Stimulated activated CD4-positive, alpha-beta T cell treated with anti-CD3 and anti-CD28 coated beads, TNF-alpha, amount 100 ng/mL, for 24 hours (primary cell): ENCODE measurements at places on chromosomes 13 and 19.

- DNase-seq: no peak
These were observed 2.0 kb upstream of the ZIC2 start for GRCh38 chr13:99979453-99980200.

GRCh38 chr13:79880818-79881217, 399.9 kb downstream of the NDFIP2 start:
- no peak for DNase-seq

DNA sequence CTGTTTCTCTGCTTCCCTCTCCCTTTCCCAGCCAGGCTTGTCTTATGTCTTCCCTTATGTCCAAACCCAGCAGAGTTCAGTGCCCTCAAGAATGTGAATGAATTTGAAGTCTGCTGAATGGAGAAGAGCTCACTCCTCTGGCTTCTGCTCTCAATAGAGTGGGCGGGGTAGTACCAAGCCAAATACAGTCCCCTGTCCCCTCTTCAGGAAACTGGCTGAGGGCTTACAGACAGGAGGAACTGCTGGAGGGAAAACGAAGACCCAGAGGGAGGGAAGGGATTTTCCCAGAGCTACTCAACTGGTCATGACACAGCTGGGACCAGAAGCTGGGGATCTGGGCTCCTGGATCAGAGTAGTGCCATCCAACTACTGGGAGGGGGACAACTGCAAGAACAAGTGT, 32.9 kb upstream of the POU2F2 start:
- DNase-seq: no peak

DNA sequence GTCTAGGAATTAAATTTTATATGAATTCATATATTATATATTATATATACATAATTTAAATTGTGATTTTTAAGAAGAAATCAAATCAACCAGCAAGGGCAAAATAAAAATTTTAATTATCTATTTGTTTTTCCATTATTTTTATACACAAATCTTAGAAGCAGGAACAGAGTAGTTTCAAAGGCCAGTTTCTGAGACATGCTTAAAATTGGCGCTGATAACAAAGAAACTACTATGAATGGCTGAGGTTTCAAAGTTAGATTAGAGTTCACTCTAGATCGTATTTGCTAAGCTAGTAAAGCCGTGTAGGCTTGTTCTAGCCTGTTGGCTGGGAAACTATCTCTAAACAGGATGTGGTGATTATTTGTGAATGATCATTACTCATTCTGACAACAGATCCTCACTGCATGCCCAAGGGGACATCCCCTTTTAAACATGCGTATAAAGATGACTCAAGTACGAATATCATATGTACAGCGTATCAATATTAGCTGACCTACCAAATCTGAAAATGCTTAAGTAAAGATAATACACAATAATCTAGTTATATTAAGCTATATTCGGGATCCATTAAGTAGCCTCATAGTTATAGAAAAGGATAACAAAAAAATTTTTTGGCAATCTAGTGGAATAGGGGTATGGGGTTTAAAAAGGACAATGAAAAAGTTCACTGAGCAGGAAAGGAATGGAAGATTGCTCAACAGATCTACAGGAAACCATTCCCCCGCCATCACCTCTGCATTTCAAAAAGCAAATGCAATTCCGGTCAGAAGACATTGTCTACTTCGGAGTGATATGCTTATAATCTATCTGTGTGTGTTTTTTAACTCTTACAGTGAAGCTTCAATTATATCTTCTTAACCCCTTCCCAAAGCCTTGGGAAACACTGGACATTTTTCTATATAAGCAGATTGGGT, 150.1 kb downstream of the SHISA2 start:
- no peak for DNase-seq

GRCh38 chr13:29411481-29411880, 184.0 kb downstream of the SLC7A1 start:
- DNase-seq: no peak

DNA sequence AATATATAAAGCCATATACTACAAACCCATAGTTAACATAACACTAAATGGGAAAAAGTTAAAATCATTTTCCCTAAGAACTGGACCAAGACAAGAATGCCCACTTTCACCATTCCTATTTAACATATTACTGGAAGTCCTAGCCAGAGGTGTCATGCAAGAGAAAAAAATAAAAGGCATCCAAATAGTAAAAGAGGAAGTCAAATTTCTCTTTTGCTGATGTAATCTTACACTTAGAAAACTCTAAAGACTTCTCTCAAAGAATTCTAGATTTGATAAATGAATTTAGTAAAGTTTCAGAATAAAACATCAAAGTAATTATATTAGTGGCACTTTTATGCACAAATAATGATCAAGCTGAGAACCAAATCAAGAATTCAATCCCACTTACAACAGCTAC, 678.9 kb upstream of the SLITRK5 start:
- no peak for DNase-seq

DNA sequence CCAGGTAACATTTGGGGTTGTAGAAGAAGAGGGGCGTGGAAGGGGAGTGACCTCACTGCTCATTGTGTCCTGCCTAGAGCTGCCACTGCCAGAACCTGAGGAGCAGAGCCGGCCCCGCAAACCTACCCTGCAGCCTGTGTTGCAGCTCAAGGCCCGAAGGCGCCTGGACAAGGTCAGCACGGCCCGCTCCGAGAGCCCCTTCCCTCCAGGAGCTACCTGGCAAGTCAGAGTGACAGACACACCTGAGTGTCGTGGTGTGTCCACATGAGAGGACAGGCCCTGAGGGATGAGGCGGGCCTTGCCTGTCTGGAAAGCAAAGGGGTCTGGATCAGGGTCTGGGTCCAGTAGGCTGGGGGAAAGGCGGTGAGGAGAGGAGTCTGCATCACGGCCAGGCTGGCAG, 6.8 kb downstream of the KMT2B start:
- no peak for DNase-seq

DNA sequence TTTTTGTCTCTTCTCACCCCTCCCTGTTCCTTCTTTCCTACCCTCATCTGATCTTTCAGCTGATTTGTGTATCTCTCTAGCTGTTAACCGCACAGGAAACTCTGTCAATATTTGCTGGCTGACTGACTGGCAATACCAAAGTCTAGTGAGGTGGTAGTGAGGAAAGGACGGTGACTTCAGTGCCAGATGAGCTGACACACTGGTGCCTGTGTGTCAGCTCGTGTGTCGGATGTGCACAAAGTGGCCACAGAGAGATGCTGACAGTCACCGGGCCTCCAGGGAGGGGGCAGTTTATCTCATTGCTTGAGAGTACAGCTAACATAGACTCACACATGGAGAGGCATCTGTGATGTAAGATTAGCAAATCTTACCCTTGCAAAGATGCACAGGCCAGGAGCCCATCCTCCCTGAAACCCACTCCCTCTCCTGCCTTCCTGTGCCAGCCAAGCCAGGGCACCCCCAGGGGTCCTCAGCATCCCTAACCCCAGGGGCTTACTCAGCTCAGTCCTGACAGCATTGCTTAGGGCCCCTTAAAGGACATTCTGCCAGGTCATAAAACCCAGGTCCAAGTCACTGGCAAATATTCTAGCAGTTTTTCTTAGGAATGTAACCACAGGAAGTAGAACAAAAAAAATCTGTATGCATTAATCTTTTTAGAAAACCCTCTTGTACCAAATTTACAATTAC, 80.2 kb downstream of the SHISA2 start:
- DNase-seq: no peak

DNA sequence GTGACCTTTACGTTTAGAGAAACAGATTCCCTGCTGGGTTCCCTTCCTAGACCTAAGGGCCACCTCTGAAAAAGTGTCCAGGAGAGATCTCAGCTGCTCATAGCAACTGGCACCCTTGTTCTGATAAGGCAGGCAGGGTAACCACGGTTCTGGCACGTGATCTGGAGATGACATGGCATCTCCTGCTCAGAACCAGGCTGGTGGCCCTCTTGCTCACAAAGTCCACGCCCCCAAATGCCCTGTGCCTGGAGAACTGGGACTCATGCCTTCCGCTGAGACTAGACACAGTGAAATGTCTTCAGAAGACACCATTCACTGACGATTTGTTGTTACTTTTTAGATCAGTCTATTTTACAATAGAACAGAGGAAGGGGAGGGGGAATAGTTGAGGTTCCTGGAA, 174.1 kb downstream of the ZNF536 start:
- DNase-seq: no peak

DNA sequence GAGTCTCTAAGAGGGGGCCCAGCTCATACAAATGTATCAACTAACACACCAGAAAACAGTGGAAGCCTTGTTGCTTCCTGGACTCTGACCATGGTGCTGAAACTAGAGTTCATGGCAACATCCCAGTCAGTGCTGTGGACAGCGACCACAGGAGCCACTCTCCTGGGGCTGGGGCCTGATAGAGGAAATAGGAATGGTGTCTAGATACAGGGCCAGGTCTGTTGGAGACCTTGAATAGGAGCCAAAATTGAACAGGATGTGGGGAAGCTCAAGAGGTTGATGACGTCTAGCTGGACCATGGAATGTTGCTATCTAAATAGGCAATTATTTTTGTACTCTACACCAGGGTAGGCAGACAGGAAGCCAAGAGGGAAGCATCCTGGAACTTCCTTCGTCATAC, 21.7 kb downstream of the LILRB4 start:
- DNase-seq: no peak
